GM04504 (cell line): ENCODE measurements at places on chromosomes 11 and 22.

DNA sequence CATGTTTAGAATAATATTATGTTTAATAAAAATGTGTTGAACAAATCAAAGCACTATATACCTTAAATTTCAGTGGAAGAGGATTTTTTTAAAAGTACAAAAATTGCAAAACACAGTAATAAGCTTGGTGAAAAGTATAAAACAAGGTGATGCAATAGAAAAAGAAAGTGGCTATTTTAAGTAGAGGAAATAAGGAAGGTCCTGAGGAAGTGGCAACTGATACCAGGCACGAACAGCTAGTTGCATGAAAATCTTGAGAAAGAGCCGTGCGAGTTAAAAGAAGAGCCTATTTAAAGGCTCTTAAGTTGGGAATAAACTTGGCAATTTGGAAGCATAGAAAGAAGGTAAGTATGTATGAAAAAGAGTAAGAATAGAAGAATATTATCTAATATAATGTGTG lies 1679.3 kb downstream of the LRRC4C start:
- DNase-seq: no peak

DNA sequence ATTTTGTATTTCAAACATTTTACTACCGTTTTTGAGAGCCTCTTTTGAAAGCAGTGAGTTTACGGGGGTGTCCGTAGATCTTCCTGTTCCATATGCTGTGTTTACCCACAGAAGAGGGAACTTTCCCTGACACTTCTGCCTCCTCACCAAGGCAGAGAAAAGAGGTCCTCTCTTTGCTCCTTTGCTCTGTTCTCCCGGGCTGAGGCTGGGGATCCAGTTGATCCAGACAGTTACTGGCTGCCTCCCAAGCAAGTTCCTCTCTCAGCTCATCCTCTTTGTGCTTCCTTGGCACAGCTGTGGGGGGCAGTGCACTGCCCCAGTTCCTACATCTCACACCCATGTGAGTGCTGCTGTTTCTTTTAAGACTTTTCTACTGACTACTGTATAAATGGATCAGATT lies 813.7 kb downstream of the NTM start:
- no peak for DNase-seq

GRCh38 chr11:69535908-69536307 lies 54.4 kb downstream of the LINC01488 start:
- no peak for DNase-seq

DNA sequence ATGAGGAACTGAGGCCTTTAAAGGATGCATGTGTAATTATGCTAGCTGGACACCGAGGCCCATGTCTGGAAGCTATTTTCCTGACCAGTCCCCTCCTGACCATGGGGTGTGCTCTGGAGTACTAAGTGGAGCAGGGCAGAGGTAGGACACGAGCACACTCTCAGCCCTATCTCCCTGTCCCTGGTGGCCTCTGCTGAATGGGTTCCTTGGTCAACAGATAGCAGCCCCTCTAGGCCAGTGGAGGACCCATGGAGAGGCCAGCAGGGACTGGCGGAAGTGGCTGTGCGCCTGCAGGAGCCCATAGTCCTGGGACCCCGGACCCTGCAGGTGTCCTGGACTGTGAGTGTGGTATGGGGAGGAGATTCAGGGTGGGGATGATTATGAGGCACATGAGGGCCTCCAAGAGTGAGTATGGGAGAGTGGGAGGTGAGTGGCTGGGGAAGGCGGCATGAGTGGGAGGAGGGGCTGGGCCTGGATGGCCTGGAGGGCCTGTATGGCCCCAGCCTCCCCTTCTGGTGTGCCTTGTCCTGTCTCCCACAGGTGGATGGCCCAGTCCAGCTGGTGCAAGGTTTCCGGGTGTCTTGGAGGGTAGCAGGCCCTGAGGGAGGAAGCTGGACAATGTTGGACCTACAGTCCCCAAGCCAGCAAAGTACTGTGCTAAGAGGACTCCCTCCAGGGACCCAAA lies 9.5 kb downstream of the ROBO3 start:
- DNase-seq: no peak

- no peak for DNase-seq
Measured at GRCh38 chr11:19933801-19934488, 221.3 kb downstream of the NAV2 start.

- no peak for DNase-seq
Measured at GRCh38 chr11:119752946-119753345, 23.9 kb upstream of the NECTIN1 start.

DNA sequence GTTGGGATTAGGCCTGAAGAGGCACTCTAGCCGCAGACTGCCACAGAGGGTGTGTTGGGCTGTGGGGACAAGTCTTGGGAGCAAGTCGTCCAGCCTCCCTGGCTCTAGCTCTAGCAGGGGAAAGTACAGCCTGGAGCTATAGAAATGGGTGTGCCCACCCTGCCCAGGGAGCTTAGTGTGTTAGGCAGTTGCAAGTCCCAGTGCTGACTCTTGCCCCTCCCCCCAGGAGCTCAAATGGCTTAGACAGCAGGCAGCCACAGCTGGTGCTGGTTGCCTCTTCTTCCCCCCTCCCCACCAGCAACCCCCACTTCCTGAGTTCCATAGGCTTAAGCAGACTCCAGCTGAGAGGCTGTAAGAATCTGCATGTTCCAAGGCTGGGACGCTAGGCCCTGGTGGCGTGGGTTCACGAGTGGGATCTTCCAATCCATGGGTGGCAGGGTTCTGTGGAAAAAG lies 61.2 kb downstream of the GUCY1A2 start:
- no peak for DNase-seq

- DNase-seq: no peak
Measured at GRCh38 chr22:40583053-40583741, 53.3 kb downstream of the MRTFA start.

DNA sequence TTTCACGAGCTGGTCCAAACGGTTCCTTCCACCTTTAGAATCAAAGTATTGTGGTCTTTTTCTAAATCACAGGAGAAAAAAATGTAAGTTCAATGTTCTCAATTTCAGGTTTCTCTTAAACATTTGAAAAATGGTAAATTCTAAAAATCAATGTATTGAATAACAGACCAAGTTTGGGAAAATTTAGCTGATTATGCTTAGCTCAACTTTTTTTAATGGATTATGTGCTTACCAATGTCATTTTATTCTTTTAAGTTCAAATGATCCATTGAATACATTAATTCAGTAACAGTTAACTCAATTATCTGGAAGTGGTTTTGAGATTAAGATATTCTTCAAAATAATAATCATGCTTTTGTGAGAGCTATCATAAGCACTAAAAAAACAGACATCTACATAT lies 5.1 kb downstream of the PRDM10 start:
- no peak for DNase-seq

DNA sequence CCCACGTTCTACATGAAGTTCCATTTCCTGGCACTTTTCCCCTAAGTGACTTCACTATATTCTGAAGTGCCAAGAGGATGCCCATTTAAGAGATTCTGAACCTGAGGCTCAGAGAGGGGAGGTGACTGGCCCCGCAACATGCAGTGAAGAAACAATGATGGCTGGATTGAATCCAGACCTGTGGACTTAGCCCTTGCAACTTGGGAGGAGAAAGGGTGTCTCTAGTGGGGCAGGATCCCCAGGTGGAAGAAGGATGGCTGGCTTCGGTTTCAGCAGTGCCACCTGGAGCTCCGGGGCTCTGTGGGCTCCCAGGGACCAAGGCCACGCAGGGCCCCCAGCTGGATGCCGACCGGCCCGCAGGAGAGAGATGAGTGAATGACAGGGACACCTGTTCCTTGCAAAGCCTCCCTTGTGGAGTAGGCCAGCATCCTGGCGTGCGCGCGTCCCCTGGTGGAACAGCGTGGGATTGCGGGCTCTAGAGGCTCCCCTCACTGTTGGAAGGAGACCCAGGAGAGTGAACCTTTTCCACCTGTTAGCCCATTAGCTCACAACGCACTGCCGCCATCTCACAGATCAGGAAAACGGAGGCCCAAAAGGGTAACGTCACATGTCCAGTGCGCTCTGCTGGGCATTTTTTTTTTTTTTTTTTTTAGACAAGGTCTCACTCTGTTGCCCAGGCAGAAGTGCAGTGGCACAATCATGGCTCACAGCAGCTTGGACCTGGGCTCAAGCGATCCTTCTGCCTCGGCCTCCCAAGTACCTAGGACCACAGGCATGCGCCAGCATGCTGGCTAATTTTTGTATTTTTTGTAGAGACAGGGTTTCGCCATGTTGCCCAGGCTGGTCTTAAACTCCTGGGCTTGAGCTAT lies 104.7 kb downstream of the KIAA1671 start:
- DNase-seq: peak; percentile 5

DNA sequence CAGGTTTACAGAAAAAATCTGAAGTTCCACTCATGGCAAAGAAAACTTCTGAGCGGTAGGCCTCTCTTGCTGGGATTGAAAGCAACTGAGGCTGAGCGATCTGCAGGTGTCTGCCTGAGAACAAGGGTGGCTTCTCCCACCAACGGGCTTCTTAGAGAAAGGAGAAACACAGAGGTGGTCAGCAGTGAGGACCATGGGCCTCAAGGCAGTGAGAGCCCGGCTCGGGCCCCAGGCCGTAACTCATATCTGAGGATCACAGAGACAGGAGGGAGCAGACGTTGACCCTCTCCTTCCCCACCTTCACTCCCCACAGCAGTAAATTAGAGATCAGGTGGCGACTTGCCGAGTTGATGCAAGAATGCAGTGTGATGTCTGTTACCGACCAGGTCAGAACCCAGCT lies 50.9 kb upstream of the RTL6 start:
- DNase-seq: no peak
